ENCODE measurements at places on chromosomes 3 and 15.
A peak's percentile ranks its signal among the peaks of the same experiment; 100 is the strongest.

DNA sequence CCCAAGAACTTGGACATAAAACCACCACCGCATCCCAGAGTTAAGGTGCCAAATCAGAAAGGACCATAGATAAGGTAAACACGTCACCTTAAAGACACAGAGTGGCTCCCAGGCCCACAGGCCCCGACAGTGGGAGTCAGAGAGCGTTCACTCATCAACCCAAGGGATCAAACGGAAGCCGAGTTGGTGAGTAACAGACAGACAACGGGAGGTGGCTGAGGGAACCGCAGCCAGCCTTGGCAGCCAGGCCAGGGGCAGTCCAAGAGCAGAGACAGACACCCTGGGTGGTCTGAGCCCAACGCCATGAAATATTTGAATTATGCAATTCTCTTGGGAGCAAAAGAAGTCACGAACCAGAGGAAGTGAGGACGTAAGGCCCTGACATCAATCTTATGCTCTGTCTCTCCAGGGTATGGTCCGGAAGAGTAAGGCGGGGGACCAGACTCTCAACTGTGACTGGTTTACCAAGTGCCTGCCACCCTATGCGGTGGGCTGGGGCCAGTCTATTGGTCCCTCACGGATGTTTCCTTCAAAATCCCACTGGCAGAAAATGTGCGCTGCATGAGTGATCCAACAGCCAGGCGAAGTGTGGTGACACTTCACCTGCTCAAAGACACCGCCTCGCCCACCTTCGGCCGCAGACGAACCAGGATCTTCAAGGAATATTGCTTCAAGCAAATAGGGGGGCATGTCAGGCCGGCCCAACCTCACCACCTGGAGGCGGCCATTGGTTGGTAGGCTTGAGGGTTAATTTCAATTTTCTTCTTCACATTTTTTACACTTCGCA lies 34.3 kb downstream of the TMEM44 start:
- no peak for DNase-seq

- no peak for DNase-seq
Measured at GRCh38 chr15:44243829-44244228, 44.7 kb upstream of the GOLM2 start.

GRCh38 chr3:153180860-153181372 lies 18.9 kb downstream of the RAP2B start:
- no peak for DNase-seq

- DNase-seq = no peak
Measured at GRCh38 chr15:83046558-83047127, 20.4 kb downstream of the BTBD1 start.

- DNase-seq = peak; percentile 8
Measured at GRCh38 chr3:158106766-158107471, 699 bp upstream of the SHOX2 start.

GRCh38 chr3:45664578-45664977 lies 24.6 kb upstream of the SACM1L start:
- DNase-seq = no peak

GRCh38 chr3:45545476-45545875 lies 49.1 kb upstream of the LIMD1 start:
- DNase-seq = no peak

DNA sequence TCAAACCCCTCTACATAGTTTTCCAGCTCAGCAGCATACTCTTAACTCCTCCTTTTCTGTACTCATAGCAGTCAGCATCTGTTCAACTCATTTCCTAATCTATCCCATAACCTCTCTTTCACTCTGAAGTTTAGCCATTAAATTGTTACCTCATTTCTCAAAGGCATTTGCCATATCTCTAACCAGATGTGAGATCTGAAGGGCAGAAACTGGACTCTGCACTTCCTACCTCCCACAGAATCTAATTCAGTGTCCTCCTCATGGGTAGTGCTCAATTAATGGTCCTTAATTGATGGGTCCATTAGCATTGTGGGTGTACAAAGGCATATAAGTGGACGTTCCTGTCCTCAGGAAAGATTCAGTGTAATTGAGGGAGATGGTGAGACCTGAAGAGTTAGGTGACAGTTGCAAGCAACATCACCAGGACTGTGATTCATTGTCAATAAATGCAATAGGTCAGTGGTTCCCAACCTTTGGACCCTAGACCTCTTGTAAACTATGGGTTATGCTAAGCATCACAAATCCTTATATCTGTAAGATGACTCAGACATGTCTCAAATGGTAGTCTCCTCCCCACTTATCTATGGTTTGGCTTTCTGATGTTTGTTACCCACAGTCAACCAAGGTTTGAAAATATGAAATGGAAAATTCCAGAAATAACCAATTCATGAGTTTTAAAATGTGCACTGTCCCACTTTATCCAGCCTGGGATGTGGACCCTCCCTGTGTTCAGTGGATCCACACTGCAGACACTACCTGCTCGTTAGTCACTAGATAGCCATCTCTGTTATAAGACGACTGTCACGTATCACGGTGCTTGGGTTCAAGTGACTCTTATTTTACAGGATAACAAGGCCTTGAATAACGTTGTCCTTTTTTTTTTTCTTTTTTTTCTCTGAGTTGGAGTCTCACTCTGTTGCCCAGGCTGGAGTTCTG lies 25.0 kb upstream of the UACA start:
- peak; percentile 57 for DNase-seq

DNA sequence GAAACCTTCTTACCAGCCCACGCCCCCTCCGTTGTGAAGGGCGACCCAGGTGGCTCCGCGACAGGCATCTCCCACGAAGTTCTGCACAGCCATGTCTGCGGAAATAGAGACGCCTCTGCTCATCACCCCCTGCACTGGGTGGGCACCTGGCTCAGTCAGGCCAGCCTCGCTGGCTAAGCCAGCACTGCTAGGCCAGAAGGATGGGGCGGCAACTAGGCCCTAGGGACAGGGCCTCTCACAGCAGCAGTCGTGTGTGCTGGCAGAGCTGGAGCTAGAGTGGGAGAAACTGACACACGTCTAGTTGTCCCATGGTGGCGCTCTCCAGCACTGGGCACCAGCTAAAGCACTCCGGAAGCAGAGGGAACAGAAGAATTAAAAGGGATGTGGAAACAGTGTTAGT lies 12.5 kb upstream of the ZXDC start:
- no peak for DNase-seq

DNA sequence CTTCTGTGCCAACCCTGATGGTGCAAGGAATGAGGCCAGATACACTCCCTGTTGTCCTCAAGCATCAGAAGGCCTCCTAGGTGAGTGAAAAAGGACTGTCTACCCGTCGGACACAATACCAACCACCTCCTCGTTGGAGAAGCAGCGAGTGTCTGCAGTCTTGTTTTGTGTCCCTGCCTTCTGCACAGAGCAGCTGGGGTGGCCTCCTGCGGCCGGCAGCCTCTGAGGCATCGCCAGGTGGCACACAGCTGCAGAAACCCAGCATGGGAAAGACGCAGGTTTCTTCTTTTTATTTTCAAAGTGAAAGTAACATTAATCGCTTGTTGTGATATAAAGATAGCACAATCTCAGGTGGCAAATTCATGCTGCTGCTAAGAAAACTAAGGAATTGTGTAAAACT lies 509.9 kb downstream of the OCA2 start:
- DNase-seq = no peak

DNA sequence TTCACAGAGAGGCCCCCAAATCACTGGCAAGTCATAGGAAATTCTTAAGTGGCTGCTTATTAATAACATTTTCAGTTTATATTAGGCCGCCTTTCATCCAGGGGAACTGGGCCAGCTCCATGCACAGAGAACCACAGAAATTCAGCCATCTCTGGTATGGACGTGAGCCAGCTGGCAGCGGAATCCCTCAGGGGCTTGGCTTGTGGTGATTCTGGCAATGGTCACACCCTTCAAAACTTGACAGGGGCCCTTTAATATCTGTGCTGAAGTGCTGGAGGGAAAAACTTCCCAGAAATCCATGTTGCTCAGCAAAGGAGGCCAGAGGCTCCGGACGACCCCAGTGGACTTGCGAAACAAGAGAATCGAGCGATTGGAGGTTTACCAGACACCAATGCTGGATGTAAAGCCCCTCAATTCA lies 11.3 kb downstream of the PRICKLE2 start:
- no peak for DNase-seq

- no peak for DNase-seq
Measured at GRCh38 chr15:99438224-99438585, 127.6 kb upstream of the MEF2A start.

GRCh38 chr3:134145183-134145582 lies 105.5 kb downstream of the RYK start:
- no peak for DNase-seq

- DNase-seq = no peak
Measured at GRCh38 chr15:41905036-41905793, 11.4 kb upstream of the SPTBN5 start.

GRCh38 chr3:193955719-193956118 lies 180.2 kb upstream of the HES1 start:
- no peak for DNase-seq

DNA sequence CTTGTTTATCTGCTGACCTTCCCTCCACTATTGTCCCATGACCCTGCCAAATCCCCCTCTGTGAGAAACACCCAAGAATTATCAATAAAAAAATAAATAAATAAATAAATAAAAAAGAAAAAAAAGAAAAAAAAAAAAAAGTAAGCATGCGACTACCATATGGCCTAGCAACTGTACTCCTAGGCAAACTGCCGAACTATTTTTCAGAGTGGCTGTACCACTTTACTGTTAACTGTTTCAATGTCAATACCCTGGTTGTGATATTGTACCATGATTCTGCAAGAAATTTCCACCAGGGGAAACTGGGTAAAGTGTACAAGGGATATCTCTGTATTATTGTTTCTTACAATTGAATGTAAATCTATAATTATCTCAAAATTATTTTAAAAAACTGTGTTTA lies 41.3 kb upstream of the MAP4 start:
- DNase-seq = no peak

- DNase-seq = no peak
Measured at GRCh38 chr3:106862067-106862466, 515.2 kb upstream of the CCDC54 start.

GRCh38 chr3:139514741-139515140 lies 24.8 kb downstream of the RBP1 start:
- DNase-seq = no peak

DNA sequence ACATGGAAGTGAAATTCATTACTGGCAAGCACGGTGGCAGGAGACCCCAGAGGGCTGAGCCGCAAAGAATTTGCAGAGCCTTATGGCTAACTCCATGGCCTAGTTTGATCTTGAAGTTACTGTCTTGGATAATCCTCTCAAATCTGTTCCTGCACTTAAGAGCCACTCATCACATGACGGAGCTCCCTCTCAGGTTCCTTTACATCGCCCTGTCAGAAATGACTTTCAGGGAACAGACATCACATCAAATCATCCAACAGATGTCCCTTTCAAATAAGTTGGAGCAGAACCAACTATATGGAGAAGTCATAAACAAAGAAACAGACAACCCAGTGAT lies 328.8 kb upstream of the THBS1 start:
- DNase-seq = no peak

DNA sequence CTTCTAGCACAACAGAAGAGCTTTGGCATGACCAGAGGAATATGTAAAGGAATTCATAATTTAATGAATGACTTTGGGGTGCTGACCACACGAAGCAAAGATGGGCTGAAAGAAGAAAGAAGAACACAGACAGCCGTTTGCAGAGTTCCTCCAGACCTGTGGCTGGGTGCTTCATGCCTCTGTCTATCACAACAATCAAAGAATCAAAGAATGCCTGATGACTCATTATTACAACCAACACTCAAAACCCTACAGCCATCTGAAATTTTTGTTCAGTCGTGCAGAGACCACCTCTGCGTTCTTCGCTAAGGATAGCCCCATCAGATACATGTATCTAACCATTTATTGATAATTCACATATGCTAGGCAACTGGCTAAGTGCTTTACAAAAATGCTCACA lies 129.0 kb upstream of the PRICKLE2 start:
- no peak for DNase-seq

GRCh38 chr3:140359233-140359995 lies 318.4 kb upstream of the TRIM42 start:
- DNase-seq = no peak

DNA sequence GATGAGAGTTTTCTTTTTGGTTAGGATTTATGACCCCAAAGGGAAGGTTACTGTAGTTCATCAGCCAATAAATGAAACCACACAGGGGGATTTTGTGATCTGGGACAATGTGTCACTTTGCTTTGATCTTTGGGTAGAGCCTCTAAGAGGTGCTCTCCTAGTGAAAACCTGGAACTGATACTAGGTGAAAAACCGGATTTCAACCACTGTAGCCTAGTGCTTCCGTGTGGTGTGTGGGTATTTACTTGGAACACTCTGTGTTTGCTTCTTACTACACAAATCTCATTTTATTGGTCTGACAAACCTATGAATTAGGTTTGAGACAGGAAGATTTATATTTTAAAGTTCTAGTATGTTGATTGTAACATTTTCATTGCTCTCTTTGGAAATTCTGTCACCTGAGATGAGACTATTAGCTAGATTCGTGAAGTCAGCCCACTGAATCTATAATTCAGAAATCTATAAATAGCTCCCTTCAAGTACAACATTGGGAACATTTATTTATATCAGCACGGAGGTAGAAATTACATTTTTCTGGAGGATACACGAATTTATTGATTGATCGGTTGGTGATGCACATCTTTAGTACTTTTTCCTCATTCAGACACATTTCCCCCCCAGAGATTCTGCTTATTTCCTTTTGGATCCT lies 119.8 kb downstream of the AKAP13 start:
- no peak for DNase-seq

DNA sequence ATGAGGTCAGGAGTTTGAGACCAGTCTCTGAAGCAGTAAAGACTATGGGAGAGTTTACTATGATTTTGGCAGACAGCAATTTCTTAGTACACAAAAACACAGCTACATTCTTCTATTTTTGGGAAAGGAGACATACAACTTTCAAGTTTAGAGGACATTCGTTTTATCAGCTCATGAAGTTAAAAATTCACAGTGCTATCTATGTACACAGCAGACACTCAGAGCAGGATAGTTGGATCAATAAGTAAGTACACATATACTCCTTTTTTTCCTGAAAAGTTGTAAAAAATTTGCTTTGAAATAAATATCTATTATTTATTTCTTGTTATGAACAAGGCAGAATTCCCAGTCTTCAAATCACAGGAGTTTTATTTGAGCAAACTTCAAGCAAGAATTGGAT lies 159.7 kb downstream of the SERPINI1 start:
- DNase-seq = no peak

DNA sequence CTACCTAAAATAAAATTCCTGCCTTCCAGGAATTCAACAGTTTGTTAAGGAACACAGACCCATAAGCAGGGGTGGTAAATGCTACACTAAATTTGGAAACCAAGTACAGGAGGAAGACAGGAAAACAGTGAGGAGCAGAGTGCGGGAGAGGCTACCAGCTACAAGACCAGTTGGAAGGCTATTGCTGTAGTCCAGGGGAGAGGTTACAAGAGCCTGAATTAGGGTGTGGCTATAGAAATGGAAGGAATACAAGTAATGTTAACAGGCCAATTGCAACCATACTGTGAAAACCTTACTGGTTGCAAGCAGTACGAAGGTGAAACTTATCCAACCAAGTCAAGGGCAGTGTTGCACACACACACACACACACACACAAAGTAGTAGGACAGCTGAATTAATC lies 880 bp upstream of the ARMC8 start:
- no peak for DNase-seq

GRCh38 chr15:89647191-89647851 lies 7.9 kb downstream of the KIF7 start:
- DNase-seq = no peak

Data from GM04503 (cell line).